ENCODE measurements at places on chromosomes 7 and 10.

DNA sequence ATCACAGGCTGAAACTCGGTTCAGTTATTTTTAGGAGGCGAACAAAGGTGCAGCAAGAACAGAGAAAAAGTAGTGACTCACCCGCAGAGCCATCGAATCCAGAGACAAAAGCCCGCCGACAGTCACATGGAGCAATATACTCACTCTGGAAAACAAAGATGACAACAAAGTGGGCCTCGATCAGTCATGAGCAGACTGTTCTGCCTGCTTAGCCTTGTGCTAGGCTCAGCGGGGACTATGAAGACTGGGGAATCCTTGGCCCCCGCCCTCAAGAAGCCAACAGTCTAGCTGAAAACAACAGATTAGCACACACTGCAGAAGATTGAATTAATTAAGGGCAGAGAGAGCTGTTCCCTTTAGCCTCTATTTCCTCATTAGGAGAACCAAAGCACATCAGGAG is 30.4 kb downstream of the XPNPEP1 start:
- peak; percentile 36 for DNase-seq

GRCh38 chr7:76211216-76211615 is 9.5 kb downstream of the SRRM3 start:
- DNase-seq: no peak

DNA sequence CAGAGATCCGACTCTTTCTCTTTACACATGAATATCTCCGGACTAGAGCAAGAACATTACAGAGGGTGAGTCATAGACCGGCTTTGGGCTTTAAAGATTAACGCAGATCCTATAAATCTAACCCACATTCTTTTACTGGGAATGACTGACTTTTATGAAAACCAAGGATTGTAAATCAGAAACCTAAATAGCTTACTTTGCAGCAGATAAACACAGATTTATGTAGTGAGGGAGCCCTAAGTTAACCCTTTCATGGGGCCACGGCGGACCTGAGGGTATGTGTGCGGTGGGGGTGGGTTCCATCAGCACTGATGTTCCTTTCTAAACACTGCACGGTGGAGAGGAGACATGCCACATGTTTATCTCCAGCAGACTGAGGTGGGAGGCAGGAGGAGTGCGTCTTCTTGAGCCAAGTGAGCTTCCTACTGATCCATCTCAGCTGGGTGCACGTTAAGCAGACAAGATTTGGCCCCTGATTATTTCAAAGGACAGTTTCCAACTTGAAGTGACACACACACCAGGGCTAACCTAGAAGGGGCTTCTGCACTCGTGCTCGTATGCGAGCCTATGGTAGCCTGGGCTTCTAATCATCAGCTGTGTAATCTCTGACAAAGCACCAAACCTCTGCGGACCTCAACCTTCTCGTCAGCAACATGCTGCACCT is 127.6 kb downstream of the WDR11 start:
- no peak for DNase-seq

DNA sequence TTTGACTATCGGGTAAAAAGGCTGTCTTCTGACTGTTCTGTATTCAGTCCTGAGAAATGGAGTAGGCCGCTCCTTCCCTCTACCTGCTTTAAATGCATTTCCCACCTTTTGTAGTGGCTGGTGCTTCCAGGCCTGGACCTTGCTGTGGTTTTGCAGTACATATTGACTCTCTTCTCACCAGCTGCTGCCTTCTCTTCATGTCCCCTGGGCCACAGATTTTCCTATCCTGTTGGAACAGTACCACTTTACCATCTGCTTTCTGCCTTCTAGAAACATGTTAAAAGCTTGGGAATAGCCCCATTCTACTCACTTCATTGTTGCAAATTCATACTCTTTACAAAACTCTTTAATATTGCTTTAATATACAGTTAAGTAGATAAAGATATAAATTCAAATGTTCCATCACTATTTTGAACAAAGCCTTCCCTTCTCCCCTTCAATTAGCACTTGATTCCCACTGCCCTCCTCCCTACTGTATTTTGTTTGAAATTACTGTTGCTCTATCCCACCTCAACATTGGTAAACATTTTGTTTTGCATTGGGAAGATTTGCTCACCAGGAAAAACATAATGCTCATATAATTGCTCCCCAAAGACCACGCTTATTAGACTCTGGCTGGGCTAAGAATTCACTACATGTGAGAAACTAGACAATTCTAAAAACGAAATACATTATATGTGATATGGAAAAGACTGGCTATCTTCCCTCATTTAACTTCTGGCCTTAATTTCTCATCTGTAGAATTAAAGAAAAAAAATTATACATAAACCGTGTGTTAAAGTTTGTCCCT is 17.3 kb upstream of the SEMA3C start:
- no peak for DNase-seq

GRCh38 chr10:123972481-123973401 is 81.1 kb upstream of the CPXM2 start:
- DNase-seq: peak; percentile 32

DNA sequence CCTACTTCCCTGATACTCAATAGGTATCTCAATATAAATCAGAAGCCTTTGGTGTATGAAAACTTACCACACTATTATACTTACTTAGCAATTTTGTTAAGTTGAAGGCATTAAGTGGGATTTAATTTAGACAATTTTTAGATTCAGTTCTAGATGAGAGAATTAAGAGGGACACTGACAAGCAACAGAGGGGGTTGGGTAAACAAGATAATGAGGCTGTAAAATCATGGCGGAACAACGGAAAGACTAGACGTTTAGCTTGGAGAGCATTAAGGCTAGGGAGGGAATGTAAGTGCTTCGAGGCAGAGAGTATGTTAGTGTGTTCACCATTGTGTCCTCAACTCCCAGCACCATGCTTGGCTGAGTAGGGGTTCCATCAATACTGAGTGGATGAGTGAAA is 71.3 kb downstream of the DENND11 start:
- no peak for DNase-seq

- DNase-seq: no peak
Observed at GRCh38 chr10:3411044-3411443, 238.5 kb upstream of the PITRM1 start.

DNA sequence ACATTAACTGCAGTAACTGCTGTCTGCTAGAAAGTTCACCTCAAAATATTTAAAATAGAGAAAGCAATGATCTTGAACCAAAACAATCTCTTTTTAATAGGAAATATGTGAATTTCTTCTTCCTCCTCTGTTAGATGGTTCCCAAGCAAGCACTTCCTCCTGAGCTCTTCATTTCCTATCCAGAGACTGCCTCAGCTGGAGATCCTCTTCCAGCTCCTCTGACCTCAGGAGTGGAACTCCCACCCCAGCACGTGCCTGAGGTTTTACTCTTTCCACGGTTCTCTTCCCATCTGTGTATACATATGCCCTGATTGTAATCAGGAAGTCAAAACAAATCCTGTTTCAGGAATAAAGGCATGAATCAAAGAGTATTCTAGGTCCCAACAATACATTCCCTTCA is 5.6 kb downstream of the DENND11 start:
- no peak for DNase-seq

DNA sequence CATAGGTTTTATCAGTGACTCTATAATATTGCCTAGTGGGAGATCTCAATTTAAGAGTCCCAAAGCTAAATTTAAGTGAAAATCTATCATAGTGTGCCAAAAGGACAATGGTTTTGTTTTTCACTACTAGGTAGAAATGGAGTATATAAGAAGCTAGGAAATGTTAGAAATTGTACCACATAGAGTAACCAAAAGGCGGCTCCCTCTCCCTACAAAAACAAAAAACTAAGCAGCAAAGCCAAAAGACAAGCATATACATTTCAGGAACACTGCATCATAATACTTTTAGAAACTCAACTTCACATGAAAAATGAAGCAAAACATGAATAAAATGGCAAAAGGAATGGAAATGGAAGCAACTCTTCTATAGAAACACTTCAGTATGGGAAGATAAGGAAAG is 271.6 kb downstream of the CACNA2D1 start:
- DNase-seq: no peak
